Calu3 (cell line): ENCODE measurements at places on chromosomes 16 and 17. TPM values are rescaled to one million over a fixed set of nuclear protein-coding genes. Genes with fewer than 3 reads are reported as not detected.
A peak's percentile ranks its signal among the peaks of the same experiment; 100 is the strongest.

DNA sequence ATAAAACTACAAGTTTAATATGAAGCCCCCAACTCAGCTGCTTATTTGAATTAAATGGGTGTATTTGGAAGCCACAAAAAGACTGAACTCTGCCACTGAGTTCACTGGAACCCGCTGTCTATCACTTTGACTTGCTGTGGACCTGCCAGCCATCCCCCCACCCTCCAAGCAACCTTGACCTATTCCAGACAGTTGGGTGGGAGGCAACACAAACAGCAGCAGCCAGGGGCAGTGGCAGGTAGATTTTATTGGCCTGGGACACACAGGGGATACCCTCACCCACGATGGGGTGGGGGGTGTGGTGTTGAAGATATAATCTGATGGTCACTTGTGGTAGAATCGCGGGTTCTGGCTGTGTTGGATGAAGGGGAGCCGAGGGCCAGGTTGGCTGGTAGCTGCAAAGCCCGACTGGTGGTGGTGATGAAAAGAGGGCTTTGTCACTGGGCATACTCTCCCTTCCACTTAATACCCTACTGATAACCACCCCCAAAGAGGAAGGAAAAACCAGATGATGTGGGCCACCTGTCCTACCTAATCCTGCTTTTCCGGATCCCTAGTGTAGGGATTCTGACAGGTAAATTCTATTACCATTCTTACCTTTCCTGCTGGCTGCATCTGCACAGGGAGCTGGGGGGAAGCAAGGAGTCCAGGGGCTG is 2.6 kb downstream of the GPS2 start:
- no peak for DNase-seq

- no peak for DNase-seq
Measured at GRCh38 chr16:67304020-67304419, 22.5 kb downstream of the KCTD19 start.

GRCh38 chr16:72959301-72959996 is 88.5 kb downstream of the ZFHX3 start:
- DNase-seq: no peak

DNA sequence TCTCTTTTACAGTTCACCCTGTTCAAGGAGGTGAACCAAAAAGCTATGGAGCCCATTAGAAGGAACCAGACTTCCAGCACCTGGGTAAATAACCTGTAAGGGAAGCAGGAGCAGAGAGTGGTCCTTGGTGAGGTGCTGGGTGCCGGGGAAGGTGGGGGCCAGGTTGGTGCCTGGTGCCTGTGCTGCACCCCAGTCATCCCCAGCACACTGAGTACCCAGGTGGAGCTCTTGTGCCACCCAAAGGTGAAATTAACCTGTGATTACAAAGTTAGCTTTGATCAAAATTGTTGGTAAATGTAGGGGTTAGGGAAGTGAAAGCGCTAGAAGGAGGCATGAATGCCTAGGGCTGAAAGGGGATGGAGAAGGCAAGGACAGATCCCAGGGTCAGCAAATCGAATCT is 58.6 kb downstream of the CDRT4 start:
- DNase-seq: no peak

DNA sequence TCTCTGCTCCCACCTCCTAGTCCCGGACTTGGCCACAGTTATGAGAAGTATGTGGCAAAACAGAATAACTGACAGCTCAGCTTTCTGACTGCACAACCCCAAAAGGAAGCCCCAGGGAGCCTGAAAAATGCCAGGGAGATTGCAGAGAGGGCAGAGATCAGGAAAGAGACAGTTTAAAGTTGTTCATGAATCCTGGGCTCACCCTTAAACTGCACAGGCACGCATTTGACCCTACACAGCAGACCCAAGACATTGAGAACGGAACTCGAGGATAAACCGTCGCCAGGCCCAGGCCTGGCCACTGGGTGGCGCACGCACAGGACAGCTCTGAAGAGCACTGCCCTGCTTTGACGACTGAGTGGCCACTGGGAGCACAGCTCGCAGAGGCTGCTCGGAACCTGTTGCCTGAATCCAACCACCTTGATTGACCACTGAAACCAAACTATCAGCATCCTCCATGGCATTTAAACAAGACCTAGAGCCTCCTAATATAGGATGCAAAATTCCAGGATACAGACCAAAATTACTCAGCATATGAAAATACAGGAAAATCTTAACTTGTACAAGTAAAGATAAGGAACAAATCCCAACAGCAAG is 114.0 kb downstream of the C16orf95 start:
- peak; percentile 88 for DNase-seq

- DNase-seq: no peak
Measured at GRCh38 chr17:47736501-47737495, 3.8 kb downstream of the TBX21 start.

DNA sequence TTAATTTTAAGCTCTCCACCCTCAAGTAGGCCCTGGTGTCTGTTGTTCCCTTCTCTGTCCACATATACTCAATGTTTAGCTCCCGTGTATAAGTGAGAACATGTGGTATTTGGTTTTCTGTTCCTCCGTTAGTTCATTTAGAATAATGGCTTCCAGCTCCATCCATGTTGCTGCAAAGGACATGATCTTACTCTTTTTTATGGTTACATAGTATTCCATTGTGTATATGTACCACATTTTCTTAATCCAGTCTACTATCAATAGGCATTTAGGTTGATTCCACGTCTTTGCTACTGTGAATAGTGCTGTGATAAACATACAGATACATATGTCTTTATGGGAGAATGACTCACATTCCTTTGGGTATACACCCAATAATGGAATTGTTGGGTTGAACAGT is 111.4 kb upstream of the NACA2 start:
- DNase-seq: no peak

DNA sequence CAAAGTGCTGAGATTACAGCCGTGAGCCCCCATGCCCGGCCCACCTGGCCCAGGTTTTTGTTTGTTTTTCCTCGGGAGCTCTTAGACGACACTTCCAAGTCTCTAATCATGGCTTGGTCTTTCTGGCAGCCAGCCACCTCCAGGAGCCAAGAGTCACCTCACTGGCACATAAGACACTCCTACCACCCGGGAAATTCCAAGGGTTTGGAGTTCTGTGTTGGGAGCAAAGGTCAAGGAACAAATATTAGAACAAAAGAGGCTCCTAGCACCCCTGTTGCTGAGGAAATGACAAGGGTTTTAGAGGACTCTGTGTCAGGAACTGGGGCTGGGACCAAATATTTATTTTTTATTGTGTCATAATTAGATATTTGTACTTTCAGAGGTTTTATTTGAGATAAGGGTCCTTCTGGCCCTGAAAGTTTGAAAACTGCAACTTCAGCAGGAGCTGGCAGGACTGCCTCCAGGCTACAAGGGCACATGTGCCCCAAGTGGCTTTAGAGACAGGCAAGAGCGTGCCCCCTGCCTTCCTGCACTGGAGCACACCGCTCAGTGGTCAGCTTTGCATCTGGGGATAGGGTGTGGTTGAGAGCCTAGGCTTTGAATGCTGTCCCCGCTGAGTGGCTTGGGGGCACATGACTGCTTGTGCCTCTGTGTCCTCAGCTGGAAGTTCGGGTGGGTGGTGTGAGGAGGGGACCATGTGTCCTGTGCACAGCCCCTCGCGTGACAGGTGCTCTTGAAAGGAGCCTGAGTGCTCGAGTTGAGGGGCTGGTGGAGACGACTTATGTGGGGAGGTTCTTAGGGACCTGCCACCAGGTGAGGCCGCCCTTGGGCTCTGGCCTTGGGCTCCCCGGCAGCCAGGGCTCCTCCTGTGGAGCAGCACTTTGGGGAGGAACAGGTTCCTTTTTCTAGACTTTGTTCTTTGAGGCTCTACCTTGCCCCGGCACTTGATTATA is 29.7 kb downstream of the MGRN1 start:
- DNase-seq: peak; percentile 61

DNA sequence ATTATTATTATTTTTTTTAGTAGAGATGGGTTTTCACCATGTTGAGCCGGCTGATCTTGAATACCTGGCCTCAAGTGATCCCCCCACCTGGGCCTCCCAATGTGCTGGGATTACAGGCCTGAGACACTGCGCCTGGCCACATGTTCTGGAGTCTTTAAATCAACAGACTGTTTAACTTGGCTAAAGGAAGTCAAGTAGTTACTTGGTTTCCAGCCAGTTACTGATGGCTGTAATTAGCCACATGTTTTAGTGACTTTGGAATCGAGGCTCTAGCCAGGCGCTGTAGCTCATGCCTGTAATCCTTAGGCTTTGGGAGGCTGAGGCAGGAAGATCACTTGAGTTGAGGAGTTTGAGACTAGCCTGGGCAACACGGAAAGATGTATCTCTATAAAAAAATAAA is 699.2 kb upstream of the RBFOX1 start:
- no peak for DNase-seq

RNF222 gene
- total RNA-seq: not detected in 2 replicates

NLGN2 gene
- 13.9 and 14.6 TPM in 2 replicates for total RNA-seq

TMC7 gene
- total RNA-seq: 10.1 and 10.8 TPM in 2 replicates

HOXB8 gene
- 28.2 and 30.9 TPM in 2 replicates for total RNA-seq

MYH1 gene
- total RNA-seq: not detected in 2 replicates

OTOP2 gene
- total RNA-seq: not detected in 2 replicates

SCPEP1 gene
- total RNA-seq: 17.6 and 20.2 TPM in 2 replicates

HEATR9 gene
- not detected in 2 replicates for total RNA-seq
